ENCODE measurements at places on chromosomes 4 and X.

- DNase-seq: no peak
These were observed 51.5 kb downstream of the SPATA18 start for GRCh38 chr4:52102587-52102986.

DNA sequence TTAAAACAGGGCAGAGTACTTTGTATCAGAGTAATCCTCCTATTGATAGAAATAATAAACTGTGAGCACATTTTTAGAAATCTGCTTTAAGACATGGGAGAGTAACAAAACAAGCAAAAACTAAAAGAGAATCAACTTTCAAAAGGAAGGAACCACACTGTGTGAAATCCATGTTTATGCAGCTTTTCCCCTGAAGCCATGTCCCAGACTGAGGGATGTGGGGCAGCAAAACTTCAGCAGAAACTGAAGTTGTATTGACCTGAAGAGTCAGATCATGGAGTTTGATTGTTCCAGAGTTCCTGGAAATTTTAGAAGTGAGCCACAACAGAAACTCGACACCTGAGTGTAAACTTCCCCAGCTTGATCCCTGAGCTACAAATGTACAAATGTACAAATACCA lies 53.2 kb downstream of the COMMD8 start:
- no peak for DNase-seq

GRCh38 chr4:80156410-80156809 lies 40.9 kb upstream of the PRDM8 start:
- no peak for DNase-seq

DNA sequence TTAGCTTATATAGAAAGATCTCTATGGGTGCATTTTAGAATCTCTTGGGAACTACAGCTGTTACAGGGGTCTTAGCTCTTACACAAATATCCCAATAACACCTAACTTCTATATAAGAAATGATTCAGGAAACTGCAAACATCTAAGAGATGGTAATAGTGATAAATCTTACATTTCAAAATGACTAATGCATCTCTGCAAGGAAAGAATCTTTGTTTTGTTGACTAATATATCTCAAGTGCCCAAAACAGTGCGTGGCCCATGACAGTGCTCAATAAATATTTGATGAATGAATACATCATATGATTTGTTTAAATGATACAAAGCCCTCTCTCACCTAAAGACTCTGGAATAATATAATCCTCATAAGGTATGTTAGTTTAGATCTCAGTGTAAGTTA lies 47.5 kb downstream of the CENPE start:
- no peak for DNase-seq

- no peak for DNase-seq
These were observed 201.6 kb downstream of the CPE start for GRCh38 chr4:165580351-165580905.

DNA sequence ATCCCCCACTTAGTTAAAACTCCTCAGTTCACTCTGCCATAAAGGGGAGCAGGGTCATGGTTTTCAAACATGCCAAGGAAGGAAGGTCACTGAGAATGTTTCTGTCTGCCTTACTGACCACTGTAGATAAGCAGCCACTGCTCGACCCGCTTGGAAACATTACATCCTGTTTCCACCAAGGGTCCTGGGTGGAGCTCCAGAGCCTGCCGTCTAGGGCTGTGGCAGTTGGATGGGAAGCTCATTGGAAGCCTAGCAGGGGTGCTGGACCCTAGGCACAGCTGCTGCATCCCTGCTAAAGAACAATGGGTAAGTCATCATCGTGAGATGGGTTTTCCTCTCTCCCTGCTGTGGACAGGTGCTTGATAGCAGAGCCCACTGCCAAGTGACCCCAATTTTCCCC lies 76.0 kb upstream of the SRD5A3 start:
- DNase-seq: no peak

DNA sequence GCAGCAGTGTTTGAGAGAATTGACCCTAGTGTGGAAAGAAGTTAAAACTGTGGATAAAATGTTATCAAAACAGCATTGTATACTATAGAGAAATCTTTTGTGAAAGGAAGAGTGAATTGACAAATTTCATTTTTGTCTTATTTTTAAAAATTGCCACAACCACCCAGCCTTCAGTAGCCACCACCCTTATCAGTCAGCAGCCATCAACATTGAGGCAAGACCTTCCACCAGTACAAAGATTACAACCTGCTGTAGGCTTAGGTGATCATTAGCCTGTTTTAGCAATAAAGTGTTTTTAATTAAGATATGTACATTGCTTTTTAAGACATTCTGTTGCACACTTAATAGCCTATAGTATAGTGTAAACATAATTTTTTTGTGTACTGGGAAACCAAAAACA lies 91.1 kb downstream of the NFKB1 start:
- DNase-seq: no peak

GRCh38 chr4:56283375-56283774 lies 103.9 kb downstream of the AASDH start:
- no peak for DNase-seq

DNA sequence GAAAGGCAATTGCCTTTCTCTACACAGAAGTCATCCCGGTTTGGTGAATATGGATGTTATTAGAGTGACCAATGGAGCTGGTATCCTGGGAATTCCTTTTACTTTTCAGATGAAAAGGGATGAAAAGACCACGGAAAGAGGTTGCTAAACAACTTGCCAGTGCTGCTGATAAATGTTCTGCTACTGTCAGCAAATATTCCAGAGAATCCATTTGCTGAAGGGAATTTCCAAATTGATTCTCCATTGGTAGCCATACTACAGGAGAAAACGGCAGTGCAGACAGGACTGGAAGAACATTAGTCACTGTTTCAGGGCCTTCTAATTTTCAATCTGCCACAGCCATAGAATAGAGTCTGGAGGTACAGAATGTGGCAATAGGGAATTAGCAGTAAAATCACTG lies 451.5 kb downstream of the PCDH11X start:
- no peak for DNase-seq

GRCh38 chr4:25271866-25272265 lies 38.0 kb downstream of the PI4K2B start:
- DNase-seq: no peak

DNA sequence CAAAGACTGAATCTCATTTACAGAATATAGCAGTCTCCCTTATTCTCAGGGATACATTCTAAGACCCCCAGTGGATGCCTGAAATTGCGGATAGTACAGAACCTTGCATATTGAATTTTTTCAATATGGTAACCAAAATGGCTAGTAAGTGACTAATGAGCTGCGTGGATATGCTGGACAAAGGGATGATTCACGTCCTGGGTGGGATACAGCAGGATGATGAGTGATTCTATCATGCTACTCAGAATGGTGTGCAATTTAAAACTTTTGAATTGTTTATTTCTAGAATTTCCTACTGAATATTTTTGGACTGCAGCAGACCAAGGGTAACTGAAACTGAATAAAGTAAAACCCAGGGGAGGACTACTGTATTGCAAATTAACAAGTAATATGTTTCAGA lies 66.7 kb downstream of the STAG2 start:
- no peak for DNase-seq

DNA sequence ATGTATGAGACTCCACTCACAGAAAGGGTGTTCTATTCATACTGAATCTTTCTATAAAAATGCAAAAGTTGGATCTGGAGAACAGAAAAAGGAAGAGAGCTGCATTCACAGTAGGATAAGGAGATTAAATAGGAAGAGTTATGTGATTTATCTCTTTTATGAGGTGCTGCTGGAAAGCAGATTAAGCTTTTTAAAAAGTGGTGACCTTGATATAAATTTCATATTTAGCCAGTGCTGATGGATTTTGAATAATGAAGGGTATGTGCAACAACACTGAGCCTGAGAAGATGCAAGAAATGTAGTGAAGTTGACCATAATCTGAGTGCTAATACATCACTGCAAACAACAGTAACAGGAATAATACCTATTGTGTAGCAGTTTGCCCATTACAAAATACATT lies 795.6 kb downstream of the IL1RAPL1 start:
- DNase-seq: no peak

DNA sequence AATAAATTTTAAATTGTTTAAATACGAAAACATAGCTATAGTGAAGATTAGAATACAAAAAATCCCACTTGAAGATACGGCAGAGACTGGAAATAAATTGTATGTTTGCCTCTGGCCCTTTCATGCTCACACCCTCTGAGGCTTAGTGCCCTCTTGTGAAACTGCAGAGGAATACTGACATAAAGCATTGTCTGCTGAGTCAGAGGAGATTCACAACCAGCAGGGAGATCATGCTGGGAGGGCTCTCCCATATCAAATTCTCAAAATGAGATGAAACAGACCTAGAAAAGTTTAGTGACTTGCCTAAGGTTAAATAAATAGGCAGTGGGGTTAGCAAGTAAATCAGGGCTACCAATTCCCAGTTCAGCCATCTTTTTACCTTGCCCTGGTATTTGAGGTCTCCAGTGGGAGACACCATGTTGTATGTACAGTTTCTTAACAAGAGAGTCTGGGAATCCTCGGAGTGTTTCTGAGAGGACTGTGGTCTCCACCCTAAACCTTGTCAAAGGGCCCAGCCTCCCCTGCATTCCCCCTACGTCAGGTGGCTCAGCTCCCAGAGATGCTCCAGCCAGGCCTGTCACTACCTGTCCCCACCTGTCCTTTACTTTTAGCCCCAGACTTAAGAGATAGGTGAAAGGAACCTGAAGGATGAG lies 581.4 kb upstream of the DIPK2B start:
- DNase-seq: no peak

DNA sequence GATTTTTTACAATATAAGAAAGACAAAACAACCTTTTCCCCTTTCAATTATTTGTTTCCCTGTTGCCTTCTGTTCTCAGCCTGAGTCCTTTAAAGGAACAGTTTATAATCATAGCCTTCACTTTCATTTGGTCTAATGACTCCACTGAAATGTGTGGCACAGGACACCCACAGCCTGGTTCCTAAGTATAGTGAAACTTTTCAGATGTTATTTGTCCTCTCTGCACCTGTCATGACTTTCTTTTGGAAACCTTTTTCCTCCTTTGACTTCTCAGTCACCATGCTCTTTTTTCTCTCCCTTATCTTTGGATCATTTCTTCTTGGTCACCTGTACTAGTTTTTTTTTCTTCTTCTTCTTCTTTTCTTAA lies 237.8 kb upstream of the ANXA3 start:
- DNase-seq: no peak

GRCh38 chrX:54602563-54602962 lies 72.5 kb downstream of the GNL3L start:
- DNase-seq: no peak

DNA sequence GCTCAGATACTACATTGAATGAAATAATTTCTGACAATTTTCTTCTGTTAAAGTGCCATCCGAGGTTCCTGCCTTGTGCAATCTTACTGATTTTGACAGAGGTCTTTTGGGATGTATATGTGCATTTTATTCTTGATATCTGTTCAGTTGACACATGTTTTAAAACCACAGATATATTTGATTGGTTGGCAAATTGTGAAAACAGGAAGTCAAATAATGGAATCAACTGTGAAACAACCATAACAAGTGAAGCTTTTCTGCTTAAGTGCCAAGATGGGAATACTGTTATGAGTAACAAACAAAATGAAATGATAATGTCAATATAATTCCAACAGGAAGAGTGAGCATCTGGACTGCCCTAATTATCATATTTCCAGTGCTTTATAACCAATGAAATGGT lies 84.9 kb upstream of the TET2 start:
- no peak for DNase-seq

- DNase-seq: no peak
These were observed 10.3 kb downstream of the MRPL1 start for GRCh38 chr4:77872723-77873445.

DNA sequence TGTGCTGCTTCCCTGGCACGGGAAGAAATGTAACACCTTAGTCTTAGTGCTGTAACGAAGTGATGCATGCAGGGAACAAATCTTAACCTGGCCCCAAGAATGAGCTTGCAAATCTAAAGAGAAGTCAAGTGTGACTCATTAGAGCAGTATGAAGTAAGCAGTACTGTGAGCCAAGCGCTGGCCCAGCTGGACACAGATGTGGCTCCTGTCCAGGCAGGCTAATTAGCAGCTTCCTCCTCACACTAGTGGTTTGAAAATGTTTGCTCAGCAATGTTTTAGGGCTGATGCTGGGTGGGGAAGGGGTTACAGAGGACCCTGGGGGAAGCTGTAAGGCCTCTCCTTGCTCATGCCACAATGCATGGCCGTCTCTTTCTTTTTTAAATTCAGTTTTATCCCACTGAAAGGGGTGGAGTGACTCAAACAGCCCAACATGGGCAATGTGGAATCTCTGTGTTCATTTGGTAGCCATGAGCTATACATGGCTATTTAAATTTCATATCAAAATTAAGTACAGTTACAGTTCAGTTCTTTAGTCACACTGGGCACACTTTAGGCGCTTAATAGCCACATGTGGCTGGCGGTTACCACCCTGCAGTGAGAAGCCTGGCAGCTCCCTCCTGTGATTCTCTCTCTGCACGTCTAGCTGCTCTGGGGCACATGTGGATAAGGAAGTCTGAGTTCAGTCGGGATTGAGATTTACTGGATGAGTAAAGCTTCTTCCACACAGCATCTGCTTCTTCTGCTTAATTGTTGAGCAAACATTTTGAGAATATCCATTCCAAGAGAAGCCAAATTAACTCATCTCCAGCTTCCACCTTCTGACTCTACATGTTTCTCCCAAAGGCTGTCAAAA lies 48.8 kb downstream of the MAP7D2 start:
- peak; percentile 49 for DNase-seq

GRCh38 chr4:66575008-66575696 lies 904.9 kb upstream of the EPHA5 start:
- no peak for DNase-seq

GRCh38 chr4:79882806-79883205 lies 190.2 kb downstream of the ANTXR2 start:
- no peak for DNase-seq

- DNase-seq: peak; percentile 56
These were observed 224.2 kb downstream of the RCHY1 start for GRCh38 chr4:75289914-75290582.

GRCh38 chrX:2628751-2629315 lies 62.3 kb upstream of the CD99 start:
- peak; percentile 20 for DNase-seq

DNA sequence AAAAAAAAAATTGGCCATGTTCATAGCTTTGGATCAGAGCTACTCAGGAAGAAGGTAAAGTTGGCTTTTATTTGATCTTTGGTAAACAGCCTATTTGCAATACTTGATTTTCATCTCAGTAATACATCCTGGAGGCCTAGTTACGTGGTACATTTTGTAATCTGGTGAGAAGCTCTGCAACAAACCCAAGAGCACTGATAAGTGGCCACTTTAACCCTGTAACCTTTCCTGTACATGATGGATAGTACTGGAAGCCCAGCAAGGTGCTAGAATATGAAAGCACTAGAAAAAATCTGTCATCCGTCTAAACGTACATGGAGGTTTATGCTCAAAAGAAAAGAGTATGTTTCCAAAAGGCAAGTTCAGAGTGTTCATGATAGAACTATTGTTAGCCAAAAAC lies 88.3 kb upstream of the BMP2K start:
- DNase-seq: no peak

DNA sequence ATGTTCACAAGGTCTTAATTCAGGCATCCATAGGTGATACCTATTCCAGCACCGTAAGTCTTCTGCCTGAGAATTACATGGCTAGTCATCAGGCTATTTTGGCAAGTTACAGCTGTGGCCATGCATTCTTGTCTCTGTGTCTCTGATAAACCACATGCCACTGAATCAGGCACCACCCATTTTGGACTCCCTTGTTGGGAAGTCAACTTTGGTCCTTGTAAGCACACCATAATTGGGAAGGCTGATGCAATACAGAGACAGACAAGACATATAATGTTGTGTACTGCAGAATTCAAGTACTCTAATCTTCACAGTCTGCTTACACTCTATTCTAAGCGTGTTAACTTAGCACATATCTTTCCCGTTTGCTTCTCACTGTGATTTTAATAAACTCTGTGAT lies 483.7 kb upstream of the FTHL17 start:
- no peak for DNase-seq
